ENCODE measurements at places on chromosomes 7 and 10. TPM values are rescaled to one million over a fixed set of nuclear protein-coding genes. Genes with fewer than 3 reads are reported as not detected.
A peak's percentile ranks its signal among the peaks of the same experiment; 100 is the strongest.

GRCh38 chr10:70807556-70807955, 8.2 kb upstream of the SGPL1 start:
- no peak for DNase-seq

DNA sequence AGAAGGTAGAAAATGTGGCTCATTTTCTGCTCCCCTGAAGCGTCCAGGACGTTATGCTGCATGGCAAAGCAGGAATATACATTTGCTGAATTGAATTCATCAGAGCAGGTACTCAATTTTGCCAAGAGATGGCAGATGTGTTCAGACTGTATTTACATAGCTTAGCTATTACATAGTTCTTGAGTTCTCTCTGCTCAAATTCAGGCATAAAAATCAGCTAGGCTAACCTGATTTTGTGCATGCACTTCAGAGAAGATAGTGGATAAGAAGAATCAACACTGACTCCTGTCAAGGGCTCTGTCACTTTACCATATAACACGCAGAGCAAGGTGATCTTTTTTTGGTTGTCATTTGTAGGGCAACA, 209.2 kb upstream of the FAM3C start:
- DNase-seq, result no peak

- no peak for DNase-seq
These were observed 202.1 kb upstream of the NFE2L3 start for GRCh38 chr7:25949736-25950487.

DNA sequence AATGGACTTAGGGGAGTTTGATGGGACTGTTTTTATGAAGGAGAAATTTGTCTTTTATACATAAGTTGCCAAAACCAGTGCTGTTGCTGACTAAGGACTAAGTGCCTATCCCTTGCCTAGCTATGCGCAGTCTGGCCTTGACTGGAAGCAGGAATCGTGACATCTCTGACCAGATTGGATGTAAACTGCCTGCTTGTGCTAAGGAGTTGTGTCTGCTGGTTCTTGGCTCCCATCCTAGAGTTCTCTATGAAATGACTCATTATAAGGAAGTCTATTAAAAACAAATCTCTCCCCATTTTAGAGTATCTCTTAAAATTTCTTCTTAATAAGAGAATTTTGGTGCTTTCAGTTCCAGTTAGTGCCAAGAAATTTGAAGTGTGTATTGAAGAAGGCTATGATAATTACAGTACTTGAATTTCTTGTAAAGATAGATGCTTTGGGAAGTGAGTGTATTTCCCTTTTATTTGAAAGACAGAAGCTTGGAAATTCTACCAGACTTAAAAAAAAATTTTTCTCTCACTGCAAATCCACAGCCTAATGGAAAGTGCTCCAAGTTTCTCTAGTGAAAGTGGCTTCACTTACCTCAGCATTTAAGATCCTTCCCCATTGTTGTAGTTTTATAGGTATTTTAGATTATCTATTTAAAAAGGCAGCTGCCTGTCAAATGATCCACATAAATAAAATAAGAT, 77.6 kb downstream of the BICC1 start:
- no peak for DNase-seq

DNA sequence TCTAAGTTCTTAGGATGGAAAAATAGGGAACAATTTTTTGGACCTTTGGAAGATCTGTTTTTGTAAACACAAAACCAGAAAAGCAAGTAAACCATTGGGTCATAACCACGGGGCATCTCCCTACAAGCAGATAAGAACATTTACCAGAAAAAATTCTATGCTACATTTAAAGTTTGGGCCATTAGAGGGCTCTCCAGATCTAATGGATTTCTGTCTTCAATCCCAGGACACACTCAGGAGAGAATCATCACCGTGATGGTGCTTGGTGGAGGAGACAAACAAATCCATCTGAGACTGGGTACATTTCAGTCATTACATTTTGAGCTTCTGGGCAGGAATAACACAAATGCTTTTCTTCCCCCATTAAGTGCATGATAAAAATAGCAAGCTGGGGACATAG, 178.4 kb upstream of the TARP start:
- no peak for DNase-seq

DNA sequence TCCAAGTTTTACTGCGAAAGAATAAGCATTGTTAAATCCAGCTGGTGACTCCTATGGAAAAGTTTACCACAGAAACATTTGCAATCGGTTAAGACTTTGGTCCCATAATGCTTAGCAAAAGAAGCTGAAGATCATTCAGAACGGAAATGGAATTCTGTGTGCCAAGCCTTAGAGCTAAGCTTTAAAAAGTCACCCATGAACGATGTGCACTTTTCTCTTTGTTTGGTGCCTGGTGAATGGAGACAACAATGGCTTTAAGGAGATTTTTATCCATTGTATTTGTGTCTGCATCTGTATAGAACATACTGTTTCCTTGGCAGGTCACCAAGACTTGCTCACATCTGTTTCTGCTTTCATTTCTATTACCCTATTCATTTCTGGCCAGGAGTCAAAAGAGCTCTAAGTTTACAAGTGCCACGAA, 26.3 kb upstream of the COL1A2 start:
- DNase-seq, result no peak

DNA sequence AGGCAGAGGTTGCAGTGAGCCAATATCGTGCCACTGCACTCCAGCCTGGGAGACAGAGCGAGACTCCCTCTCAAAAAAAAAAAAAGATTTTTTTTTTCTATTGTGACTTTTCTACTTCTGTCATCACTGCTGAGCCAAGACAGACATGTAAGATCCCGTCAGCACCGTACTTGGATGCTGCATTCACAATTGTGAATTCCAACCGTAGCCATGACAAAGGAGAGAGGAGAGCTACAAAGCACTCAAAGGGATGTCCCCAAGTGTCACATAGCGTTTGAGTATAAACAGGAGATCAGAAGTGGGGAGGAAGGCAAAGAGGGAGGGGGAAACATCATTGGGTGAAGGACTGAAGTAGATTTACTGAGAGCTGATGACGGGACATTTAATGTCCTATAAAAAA, 144.2 kb downstream of the PRPF18 start:
- no peak for DNase-seq

GRCh38 chr7:17721736-17722285, 218.5 kb downstream of the SNX13 start:
- DNase-seq, result no peak

- peak; percentile 78 for DNase-seq
These were observed 618 bp downstream of the KIF5B start for GRCh38 chr10:32055478-32056135.

- no peak for DNase-seq
These were observed 706.8 kb upstream of the LRRTM3 start for GRCh38 chr10:66218981-66219587.

The GRID1 gene
- total RNA-seq, result 1.1 TPM

The CALML5 gene
- not detected for total RNA-seq

The PLAU gene
- 7.5 TPM for total RNA-seq

The TMEM176A gene
- total RNA-seq, result 27.1 TPM

The IGF2BP3 gene
- not detected for total RNA-seq

The SORBS1 gene
- 697 TPM for total RNA-seq

The OPN1SW gene
- not detected for total RNA-seq

The BMPR1A gene
- 50.2 TPM for total RNA-seq

The CALHM3 gene
- total RNA-seq, result not detected

The FAM25C gene
- not detected for total RNA-seq

Data from Right ventricle myocardium superior (tissue), 1 donor.